Calu3 (cell line): ENCODE measurements at places on chromosomes 6 and 20. TPM values are rescaled to one million over a fixed set of nuclear protein-coding genes. Genes with fewer than 3 reads are reported as not detected.
A peak's percentile ranks its signal among the peaks of the same experiment; 100 is the strongest.

DNA sequence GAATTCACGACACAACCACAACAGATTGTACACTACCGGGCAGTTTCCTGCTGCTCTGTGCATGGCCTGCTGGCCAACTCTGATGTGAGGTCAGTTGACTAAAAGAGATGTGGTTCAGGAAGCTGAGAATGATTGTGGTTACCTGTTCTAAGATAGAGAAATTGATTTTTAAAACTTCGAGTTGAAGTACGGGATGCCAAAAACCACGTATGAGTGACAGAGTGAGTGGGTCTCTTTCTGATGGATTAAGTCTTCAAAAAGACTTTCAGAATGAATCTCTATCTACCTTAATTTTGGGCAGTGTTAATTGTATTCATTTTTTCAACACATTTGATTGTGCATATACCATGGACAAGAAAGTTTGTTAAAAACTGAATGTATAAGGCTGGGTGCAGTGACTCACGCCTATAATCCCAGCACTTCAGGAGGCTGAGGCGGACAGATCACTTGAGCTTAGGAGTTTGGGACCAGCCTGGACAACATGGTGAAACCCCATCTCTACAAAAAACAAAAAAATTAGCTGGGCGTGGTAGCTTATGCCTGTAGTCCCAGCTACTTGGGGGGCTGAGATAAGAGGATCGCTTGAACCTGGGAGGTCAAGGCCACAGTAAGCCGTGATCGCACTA lies 121.2 kb downstream of the SGK1 start:
- no peaks in the 10 kb centered on the region for H3K27me3 ChIP-seq
- peak; percentile 36 for DNase-seq
- H3K36me3 ChIP-seq, result no peaks in the 10 kb centered on the region
- no peak overlapping the region for H3K4me3 ChIP-seq

DNA sequence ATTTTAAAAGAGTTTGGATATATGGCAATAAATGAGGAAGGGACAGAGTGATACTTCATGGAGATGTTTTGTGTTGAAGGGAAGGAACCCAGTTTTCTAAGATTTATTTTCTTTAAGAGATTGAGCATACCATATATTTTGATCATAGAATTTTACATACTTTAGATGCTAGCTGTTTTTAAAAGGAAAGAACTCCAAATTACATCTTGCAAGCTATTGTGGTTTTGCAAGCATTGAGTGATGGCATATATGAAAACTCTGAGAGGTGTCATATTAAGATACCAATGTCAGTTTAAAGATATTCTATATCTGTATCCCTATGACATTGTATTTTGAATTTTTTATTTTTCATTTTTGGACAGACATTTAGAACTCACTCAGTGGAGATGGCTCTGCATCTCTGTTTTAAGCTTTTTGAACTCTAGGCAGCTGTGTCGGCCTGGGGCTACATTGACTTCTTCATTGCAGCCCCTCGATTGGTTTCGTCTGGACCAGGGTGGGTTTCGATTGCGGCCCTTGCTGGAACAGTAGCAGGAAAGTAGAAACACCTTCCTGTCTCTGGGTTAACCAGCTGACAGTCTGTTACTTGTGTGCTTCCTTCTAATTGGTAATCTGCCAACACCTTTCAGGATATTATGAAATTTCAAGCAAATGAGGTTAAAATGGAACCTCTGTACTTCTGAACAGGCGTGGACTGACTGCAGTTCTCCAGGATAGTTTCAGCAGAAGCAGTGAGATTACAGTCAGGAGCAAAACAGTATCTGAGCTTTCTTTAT lies 14.0 kb downstream of the IGF2R start:
- H3K27ac ChIP-seq, result no peak overlapping the region
- H3K4me3 ChIP-seq, result no peak overlapping the region
- peaks cover 58% of the 10 kb centered on the region for H3K4me1 ChIP-seq
- peaks cover 18% of the 10 kb centered on the region for H3K36me3 ChIP-seq
- DNase-seq, result no peak

- peaks cover 5% of the 10 kb centered on the region for H3K36me3 ChIP-seq
- no peaks in the 10 kb centered on the region for H3K27me3 ChIP-seq
- peaks cover 24% of the 10 kb centered on the region for H3K4me1 ChIP-seq
- DNase-seq, result peak; percentile 15
Observed at GRCh38 chr6:34273242-34273805, 24.5 kb upstream of the SMIM29 start.

DNA sequence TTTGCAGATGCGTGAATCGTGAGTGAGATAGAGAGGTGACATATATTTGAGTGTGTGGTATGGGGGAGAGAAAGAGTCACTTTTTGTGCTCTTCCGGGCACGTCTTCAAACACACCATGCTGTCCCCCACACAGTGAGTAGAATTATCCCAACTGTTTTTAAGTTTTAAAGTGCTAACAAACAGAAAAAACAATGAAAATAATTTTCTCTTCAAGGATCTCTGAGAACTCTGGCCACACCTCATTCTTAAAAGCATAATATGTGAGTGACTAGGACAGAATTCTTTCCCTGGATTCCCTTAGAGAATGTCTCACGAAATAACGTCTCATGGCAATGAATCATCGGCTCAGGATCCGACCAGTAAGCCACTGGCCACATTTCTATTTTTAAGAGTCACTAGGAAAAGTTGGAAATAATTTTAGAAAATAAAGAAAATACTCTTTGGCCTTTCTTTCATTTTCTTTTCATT lies 235.7 kb upstream of the ZNF217 start:
- H3K27ac ChIP-seq, result peak overlapping the region; percentile 98
- no peaks in the 10 kb centered on the region for H3K27me3 ChIP-seq
- peak overlapping the region; percentile 64 for H3K4me3 ChIP-seq

- H3K4me1 ChIP-seq, result peaks cover under 1% of the 10 kb centered on the region
- DNase-seq, result no peak
- H3K27me3 ChIP-seq, result peaks cover 11% of the 10 kb centered on the region
- H3K36me3 ChIP-seq, result no peaks in the 10 kb centered on the region
- H3K4me3 ChIP-seq, result no peak overlapping the region
Observed at GRCh38 chr6:43717389-43717788, 29.8 kb upstream of the MRPS18A start.

DNA sequence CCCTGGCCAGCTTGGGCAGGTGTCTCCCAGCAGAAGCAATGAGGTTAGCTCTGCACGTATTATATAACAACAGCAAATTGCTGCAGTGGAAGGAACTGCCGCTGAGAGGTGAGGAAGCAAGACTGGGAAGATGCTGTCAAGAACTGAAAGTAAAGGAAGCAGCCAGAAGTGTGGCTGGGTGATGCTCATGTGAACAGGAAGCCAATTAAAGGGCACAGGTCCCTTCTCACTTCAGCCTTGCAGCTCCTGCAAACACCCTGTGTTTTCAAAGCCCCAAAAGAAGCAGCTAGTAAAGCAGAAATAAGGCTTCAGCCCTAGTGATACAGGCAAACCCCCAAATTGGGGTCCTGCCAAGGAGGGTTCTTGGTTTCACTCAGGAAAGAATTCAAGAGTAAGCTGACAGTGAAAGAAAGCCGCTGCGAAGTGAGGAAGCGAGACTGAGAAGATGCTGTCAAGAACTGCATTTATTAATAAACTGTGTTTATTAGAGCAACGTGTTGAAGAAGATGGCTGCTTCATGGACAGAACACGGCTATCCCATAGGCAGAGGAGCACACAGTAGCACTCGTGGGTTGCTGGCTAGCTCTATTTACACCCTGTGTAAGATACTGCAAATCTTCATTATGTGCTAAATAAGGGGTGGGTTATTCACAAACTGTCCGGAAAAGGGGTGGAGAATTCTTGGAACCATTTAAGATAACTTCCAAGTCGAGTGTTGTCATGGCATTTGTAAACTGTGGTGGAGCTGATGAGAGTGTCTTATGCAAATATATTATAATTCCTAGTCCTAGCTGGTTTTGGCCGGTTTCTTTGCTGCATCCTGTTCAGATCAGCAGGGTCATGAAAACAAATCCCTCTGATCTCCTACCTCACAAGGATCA lies 152.2 kb downstream of the LINC00237 start:
- H3K27ac ChIP-seq, result no peak overlapping the region
- no peak for DNase-seq
- no peak overlapping the region for H3K4me3 ChIP-seq
- no peaks in the 10 kb centered on the region for H3K36me3 ChIP-seq
- no peaks in the 10 kb centered on the region for H3K4me1 ChIP-seq
- peaks cover 42% of the 10 kb centered on the region for H3K27me3 ChIP-seq

GRCh38 chr20:51131811-51132210 lies 108.9 kb upstream of the KCNG1 start:
- peaks cover 21% of the 10 kb centered on the region for H3K4me1 ChIP-seq
- no peak for DNase-seq
- H3K27me3 ChIP-seq, result peaks cover 17% of the 10 kb centered on the region
- H3K36me3 ChIP-seq, result peaks cover 4% of the 10 kb centered on the region
- H3K4me3 ChIP-seq, result no peak overlapping the region

DNA sequence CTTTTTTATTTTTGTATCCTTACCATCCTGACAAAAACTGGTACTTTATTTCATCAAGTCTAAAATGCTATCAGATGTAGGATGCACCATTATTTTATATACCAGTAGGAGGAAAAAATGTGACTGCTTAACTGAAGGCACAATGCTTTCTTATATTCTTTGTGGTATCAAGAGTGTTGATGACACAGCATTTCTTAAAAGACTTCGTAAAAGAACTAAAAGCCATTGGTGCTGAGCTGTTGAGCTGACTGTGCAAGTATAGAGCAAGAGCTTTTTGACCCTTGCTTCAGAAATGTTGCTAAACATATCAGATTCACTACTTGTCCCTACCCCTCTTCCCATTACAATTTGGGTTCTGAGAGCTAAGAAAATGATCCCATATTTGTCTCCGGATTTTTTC lies 17.5 kb downstream of the SF3B5 start:
- H3K4me3 ChIP-seq, result no peak overlapping the region
- no peak for DNase-seq
- no peaks in the 10 kb centered on the region for H3K4me1 ChIP-seq
- H3K27me3 ChIP-seq, result no peaks in the 10 kb centered on the region
- no peak overlapping the region for H3K27ac ChIP-seq
- no peaks in the 10 kb centered on the region for H3K36me3 ChIP-seq

DNA sequence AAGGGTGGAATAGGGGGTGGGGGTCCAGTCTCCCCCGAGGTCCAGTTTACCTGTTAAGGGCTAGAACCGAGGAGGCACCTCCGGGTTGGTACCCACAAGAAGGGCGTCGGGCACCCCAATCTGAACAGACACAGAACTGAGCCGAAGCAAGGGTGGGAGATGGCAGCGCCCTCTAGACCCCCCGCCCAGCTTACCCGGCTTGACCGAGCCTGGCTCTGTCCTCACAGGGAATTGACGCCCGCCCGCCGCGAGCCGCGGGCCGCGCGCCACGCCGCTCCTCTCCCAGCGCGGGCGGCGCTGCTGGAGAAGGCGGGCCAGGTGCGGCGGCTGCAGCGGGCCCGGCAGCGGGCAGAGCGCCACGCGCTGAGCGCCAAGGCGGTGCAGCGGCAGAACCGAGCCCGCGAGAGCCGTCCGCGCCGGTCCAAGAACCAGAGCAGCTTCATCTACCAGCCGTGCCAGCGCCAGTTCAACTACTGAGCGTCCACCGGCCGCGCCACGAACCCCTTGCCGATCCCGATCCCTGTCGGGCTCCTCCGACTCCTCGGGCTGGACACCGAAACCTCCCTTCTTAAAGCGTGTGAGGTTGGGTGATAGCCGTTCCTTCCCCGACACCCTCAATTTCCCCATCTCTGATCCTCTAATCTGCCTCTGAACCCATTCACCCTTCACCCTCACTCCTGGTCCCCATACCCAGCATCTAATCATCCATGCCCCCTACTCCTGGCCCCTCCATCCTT lies 5.9 kb downstream of the TP53INP2 start:
- H3K4me3 ChIP-seq, result peak overlapping the region; percentile 87
- H3K4me1 ChIP-seq, result peaks cover 43% of the 10 kb centered on the region
- H3K27ac ChIP-seq, result peak overlapping the region; percentile 72
- peaks cover 50% of the 10 kb centered on the region for H3K36me3 ChIP-seq
- peak; percentile 67 for DNase-seq
- peaks cover 17% of the 10 kb centered on the region for H3K27me3 ChIP-seq

GRCh38 chr6:44186635-44187025 lies 28.0 kb downstream of the CAPN11 start:
- H3K4me3 ChIP-seq, result no peak overlapping the region
- H3K27ac ChIP-seq, result no peak overlapping the region
- DNase-seq, result no peak
- H3K36me3 ChIP-seq, result no peaks in the 10 kb centered on the region
- peaks cover 26% of the 10 kb centered on the region for H3K27me3 ChIP-seq

- no peak overlapping the region for H3K4me3 ChIP-seq
- DNase-seq, result no peak
- H3K27me3 ChIP-seq, result peaks cover 26% of the 10 kb centered on the region
- H3K4me1 ChIP-seq, result no peaks in the 10 kb centered on the region
- H3K36me3 ChIP-seq, result no peaks in the 10 kb centered on the region
Observed at GRCh38 chr6:166830185-166830890, 126.0 kb downstream of the RNASET2 start.

The FILIP1 gene
- total RNA-seq, result not detected in 2 replicates

The CFB gene
- total RNA-seq, result 944 and 1,205 TPM in 2 replicates

The MAS1 gene
- total RNA-seq, result not detected in 2 replicates

The RAB23 gene
- 10.9 and 11.0 TPM in 2 replicates for total RNA-seq

The TRIM31 gene
- total RNA-seq, result 161 and 181 TPM in 2 replicates

The GTF2H4 gene
- 70.5 and 80.0 TPM in 2 replicates for total RNA-seq
